Mammary epithelial cell (primary cell): ENCODE measurements at places on chromosomes 13 and 19. TPM values are rescaled to one million over a fixed set of nuclear protein-coding genes. Genes with fewer than 3 reads are reported as not detected.

The ATP4A gene
- not detected for polyA plus RNA-seq

The RASGRP4 gene
- polyA plus RNA-seq, result not detected

DNA sequence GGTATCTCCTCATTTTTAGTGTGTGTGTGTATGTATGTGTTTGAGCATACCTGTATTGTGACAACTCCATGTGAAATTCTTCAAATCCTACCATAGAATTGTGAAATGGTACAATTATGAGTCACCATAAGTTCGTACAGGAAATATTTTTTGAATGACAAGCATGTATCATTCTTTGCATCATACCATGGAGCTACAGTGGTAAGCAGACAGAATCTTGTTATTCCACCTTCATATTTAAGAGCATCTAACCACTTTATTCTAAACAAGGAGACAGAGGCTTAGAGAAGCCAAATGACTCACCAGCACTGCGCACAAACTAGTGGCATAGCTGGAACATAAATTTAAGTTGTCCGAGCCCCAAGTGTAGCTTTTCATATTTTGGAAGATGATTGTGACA is 4.5 kb upstream of the EPSTI1 start:
- DNase-seq, result peak; percentile 94

- no peak for DNase-seq
These were observed 14.6 kb upstream of the GPR4 start for GRCh38 chr19:45616704-45617017.

The GRK1 gene
- polyA plus RNA-seq, result not detected

DNA sequence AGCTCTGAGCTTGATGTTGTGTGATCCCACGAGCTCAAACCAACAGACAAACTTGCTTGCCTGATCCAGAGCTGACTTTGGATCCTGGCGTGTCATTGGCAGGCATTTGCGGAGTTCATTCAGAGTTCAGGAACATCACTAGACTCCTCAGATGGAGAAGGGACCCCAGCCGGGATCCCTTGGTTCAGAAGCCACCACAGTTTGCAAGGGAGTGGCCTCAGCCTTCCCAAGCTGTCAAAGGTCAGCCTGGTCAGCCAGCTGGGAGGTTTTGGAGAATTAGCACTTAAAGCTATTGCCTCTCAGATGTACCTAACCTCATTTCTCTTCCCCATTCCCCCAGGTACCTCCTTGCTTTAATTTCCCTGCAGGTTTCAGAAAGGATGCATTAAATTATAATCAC is 208.8 kb upstream of the SOX21 start:
- no peak for DNase-seq

GRCh38 chr13:113457510-113457909 is 4.2 kb upstream of the ADPRHL1 start:
- no peak for DNase-seq

DNA sequence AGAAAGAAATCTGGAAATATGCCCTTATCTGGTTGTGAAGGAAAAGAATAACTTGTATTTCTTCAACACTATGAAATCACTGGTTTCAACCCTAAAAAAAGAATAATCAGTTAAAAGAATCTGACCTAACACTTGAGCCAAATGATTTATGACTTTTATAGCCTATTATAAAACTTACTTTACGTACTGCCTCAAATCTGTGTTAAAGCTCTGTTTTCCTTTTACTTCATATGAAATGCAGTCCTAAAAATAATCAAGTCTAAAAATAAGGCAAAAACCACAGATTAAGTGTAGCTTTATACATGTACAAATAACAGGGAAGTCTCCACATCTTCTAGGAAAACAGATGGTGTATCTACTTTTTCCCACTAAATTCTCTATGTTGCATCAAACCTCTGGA is 101.3 kb downstream of the VWA8 start:
- DNase-seq, result no peak

The MYH14 gene
- polyA plus RNA-seq, result 0.05 TPM

The PTPRS gene
- polyA plus RNA-seq, result 8.0 TPM

- DNase-seq, result no peak
These were observed 155.5 kb upstream of the VSTM2B start for GRCh38 chr19:29370276-29370675.

The MIA gene
- 166 TPM for polyA plus RNA-seq

- no peak for DNase-seq
These were observed 3.0 kb downstream of the GTPBP3 start for GRCh38 chr19:17340302-17340870.

The ZNF99 gene
- not detected for polyA plus RNA-seq

The POLD1 gene
- 31.7 TPM for polyA plus RNA-seq

The PLVAP gene
- not detected for polyA plus RNA-seq

- no peak for DNase-seq
These were observed 8.9 kb downstream of the TEKTIP1 start for GRCh38 chr19:3547767-3548282.

GRCh38 chr13:41608111-41608838 is 150.9 kb downstream of the RGCC start:
- DNase-seq, result no peak

The DENND1C gene
- polyA plus RNA-seq, result 0.26 TPM

The DIAPH3 gene
- 9.7 TPM for polyA plus RNA-seq

- no peak for DNase-seq
These were observed 42.6 kb downstream of the USP12 start for GRCh38 chr13:27128825-27129627.

The ADAT3 gene
- polyA plus RNA-seq, result 1.7 TPM

The LILRB5 gene
- polyA plus RNA-seq, result not detected

DNA sequence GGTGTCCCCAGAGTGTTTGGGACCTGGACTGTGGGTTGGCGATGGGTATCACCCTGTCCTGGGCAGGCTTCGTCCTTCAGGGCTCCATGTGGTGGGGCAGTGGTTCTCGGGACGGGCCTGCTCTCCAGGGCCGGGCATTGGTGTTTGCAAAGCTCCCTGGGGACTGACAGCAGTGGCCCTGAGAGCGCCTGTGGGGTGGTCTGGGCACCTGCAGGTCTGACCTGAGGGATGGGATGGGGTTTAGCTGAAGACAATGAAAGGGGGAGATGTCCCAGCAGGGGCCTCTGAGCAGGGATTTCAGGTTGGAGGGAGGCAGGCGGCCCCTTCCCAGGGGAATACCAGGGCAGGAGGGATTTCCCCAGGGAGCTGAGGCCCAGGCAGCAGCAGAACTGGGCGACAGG is 68.3 kb upstream of the MCF2L start:
- DNase-seq, result no peak

DNA sequence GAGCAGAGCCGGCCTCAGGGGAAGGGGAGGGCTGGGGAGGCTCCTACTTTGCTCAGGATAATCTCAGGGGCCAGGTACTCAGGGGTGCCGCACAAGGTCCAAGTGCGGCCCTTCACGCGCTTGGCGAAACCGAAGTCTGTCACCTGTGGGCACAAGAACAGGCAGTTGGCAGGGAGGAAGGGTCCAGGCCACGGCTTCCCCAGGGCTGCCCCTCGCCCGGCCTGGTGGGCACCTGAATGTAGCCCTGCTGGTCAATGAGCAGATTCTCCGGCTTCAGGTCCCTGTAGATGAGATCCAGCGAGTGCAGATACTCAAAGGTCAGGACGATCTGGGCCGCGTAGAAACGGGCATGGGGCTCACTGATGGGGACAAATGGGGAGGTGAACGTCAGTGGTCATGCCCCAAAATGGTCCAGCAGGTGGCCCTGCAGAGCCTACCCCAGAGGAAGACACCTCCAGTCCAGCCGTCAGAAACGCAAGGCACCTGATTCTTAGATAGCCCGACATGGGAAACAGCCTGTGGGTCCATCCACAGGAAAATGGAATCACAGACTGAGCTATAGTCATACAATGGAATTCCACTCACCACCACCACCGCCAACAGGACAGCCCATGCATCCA is 7.1 kb upstream of the SAMD1 start:
- DNase-seq, result no peak
